ENCODE measurements at places on chromosomes 12 and 14.
A peak's percentile ranks its signal among the peaks of the same experiment; 100 is the strongest.

- no peak for DNase-seq
These were observed 51.1 kb downstream of the SLC38A1 start for GRCh38 chr12:46217541-46218321.

DNA sequence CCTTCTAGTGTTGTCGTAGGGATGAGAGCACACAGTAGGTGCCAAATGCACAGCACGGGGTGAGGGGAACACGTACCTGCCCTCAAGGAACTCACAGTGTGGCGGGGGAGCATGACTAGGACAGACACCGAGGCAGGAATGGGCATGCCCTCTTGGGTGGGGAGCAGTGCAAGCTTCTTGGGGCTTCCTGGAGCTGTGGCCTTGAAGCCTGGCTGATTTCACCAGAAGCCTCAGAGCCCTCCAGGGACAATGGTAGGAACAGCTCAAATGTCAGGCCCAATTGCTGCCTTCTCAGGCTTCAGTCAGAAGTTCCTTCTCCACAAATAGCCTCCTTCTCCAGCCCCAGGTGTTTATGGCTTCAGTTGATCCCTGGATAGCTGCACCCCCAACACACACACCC lies 43.4 kb downstream of the TEAD4 start:
- DNase-seq, result no peak

DNA sequence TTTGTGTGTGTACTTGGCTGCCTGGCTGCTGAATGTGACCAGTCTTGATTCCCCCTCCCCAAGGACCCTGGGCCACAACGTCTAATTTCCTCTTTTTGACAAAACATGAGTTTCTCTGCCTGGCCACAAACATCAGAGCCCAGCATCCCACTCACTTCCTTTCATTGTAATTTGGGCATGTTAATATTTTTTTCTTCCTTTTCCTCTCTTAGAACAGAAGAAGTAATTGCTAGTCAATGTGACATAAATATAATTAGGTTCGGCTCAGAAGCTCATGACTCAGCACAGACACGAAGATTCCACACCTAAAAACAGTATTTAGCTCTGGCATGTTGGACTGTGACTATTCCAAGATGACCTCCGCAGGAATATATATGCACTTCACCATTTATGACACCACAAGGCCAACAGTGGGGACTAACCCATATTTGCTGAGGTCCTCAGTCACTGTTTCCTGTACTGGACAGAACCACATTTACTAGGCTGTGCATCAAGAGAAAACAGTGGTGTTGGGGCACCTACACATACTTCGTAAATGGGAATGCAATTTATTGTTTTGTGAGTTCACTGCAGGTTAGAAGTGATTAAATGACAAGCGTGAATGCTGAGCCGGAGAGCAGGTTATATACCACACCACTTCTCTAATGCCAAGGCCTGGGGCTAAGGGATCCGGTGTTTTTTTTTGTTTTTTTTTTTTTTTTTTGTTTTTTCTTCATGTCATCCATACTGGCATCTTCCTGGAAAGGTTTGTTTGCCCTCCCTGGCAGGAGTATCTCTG lies 4.2 kb downstream of the GSG1 start:
- no peak for DNase-seq

DNA sequence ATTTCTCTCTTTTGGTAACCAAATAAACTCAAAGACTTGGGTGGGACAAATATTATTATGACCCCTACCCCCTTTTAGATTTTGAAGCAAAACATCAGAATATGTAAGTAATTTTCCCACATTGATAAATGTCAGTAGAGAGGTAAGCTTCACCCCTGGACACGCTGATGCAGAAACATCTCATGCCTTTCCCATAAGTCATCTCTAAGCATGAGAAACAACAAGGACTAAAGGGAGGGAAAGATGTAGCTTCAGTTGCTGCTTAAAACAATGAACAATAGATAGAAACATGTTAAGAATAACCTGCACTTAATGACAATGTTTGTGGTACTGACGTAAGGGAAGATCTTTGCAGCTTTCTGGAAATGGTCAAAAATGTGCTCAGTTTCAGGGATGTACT lies 56.3 kb upstream of the SLC8A3 start:
- DNase-seq, result no peak

DNA sequence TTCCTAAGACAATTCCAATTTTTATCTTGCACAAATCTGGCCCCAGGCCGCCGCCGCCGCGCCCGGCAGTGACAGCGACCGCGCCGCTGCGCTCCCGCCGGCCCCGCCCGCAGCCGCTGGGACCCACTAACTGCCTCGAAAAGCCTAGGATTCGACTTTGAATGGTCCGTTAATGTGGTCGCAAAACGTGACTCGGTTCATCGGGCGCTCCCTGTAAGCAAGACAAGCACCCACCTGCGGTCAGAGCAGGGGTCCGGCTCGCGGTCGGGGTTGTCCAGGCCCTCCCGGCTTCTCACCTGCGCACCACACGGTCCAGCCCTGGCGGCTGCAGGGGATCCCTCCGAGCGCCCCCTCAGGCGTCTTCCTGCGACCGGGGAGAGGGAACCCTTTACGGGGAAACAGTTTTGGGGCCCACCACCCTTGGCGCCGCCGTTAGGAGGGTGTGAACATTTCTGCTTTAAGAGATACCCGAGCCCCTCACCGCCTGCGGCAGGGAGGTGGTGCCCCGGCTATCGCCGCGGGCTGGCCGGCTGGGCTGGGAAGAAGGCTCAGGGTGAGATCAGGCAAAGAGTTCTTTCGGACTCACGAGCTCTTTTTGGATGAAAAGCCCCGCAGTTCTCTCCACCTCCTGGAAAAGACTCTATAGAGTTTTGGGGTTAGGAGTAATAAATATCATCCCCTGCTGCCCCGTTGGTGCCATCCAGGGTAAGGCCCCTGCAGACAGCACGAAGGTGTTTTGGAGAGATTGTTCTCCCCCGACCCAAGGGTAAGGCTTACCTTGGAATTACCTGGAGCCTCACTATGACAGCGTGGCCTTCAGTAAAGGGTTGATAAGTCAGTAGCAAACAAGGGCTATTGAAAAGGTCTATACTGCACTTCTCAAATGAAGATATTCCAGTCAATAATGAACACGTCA lies 13.6 kb upstream of the FOXJ2 start:
- DNase-seq, result peak; percentile 91

- DNase-seq, result no peak
These were observed 506 bp upstream of the TBX5 start for GRCh38 chr12:114406316-114406983.

DNA sequence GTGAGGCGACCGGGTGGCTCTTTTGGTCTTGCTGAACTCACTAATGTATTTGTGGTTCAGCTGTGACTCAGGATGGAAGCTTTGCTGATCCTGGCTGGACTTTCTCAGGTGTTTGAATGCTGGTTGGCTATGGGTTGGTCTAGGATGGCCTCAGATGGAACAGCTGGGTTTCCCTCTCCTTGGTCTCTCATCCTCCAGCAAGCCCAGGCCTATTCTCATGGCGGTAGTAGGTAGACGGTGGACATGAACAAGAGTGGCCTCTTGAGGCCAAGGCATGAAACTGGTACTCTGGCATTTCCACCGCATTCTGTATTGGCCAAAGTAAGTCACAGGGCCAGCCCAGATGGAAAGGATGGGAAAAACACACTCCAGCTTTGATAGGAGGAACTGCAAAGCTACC lies 11.8 kb upstream of the POLR3B start:
- peak; percentile 69 for DNase-seq

DNA sequence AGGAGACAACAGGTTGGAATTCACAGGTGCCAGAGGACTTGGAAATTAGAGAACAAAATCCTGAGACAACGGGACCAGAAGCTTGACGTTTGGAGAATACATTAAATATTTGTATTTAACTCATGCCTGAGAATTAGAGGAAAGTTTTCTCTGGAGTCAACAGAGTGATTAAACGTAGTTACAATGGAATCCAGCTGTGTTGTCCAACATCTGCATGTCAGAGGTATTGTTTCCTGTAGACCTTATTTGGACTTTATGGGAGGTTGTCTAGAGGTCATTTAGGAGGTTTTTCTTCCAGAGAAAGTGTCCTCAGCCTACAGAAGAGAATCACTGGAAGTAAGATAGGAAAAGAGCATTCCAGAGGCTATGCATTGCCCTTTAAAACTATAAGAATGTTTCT lies 45.1 kb upstream of the RERGL start:
- no peak for DNase-seq

DNA sequence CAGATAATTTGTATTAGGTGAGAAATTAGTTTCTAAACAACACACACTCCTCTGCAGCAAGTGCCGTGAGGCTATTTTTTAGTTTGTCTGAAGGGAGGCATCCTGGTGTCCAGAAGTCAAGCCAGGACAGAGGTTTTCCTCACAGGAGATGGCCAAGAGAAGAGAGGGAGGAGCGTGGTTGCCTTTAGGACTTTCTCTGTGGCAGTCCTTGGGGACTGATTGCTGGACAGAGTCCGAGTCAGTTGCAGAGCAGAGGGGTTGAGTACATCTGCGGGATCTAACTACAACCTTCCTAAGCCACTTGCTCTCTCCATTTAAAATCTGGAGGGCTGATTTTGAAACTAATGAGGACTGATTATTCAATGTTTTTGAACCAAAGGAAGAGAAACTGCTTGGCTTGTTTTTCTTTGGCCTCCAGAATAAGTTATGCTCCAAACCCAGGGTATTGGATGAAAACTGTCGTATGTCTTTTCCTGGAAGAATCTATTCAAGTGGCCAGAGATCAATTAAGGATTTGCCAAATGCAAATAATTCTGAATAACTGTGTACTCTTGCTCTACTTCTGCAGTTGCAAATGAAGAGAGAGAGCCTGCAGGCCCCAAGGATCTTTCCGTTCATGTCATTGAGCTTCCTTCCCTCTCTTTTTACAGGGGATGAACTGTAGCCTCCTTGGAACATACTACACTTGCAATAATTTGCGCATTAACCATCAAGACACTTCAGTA lies 1.2 kb downstream of the SLCO1C1 start:
- DNase-seq, result no peak

GRCh38 chr14:21096978-21097635 lies 1.3 kb downstream of the ZNF219 start:
- DNase-seq, result peak; percentile 17

DNA sequence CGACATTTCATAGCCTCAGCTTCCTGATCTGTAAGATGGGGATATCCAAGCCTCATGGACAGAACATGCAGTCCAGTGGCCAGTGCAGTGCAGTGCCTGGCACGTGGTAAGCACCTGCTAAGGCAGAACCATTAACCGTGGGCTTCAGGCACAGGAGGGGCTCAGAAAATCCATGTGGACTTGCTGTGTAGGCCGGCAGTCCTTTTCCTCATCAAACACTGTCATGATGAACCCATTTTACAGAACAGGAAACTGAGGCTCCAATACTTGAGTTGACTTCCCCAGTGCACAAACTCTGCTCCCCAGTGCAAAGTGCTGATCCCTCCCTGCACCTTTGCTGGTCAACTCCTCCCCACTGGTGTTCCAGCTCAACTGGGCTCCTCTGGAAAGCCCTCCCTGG lies 18.0 kb downstream of the TRPV4 start:
- no peak for DNase-seq

- no peak for DNase-seq
These were observed 13.2 kb upstream of the MDM2 start for GRCh38 chr12:68794653-68795251.

GRCh38 chr12:109597414-109597794 lies 23.8 kb downstream of the MVK start:
- DNase-seq, result peak; percentile 7

GRCh38 chr14:104291123-104292000 lies 153.0 kb downstream of the KIF26A start:
- peak; percentile 8 for DNase-seq

Data from WERI-Rb-1 (cell line).